ENCODE measurements at places on chromosomes 2 and 18.

GRCh38 chr2:36594849-36595248 lies 3.1 kb downstream of the FEZ2 start:
- no peak for DNase-seq

DNA sequence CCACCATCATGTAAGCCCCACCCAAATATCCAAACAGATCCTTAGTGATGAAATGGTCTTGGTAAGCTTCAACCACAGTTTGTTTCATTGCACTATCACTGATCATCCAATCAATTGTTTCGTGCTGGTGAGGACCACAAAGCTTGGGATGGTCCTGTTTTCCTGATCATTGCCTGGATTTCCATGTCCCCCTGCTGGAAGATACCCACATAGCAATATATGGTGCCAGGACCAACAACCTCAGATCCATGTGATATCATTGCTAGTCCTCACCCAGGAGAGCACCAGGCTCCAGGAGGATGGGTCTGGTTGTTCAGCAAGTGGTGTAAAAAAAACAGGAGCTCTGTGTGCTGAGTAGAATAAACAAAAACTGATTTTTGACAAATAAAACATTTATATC lies 206.5 kb upstream of the SH3BP4 start:
- no peak for DNase-seq

- DNase-seq, result peak; percentile 42
Observed at GRCh38 chr2:108621087-108621559, 86.9 kb downstream of the LIMS1 start.

DNA sequence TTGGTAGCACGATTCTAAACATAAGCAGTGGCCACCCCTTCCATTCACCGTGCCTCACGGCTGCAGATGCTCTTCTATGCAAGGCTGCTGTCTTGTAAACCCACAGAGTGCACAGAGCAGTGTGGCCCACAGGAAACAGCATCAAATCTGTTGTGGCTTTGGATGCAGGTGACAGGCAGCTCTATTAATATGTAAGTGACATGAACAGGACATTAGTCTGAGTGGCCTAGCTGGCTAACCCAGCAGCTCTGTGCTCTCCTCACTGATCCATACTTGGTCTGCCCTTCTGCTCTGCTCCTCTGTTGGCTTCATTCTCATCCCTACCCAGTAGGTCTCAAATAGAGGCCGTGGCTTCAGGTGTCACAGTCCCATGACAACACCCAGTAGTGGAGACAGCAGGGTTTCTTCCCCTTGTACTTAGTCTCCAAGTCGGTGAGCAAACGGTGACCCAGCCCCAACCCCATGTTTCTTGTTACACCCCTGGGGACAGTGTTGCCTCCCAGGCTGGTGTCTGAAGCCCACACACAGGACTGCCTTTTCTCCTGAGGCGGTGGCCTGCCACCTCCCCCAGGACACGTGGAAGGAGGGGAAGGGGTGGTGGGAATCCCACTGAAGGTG lies 5.8 kb downstream of the SH3RF3 start:
- DNase-seq, result no peak

DNA sequence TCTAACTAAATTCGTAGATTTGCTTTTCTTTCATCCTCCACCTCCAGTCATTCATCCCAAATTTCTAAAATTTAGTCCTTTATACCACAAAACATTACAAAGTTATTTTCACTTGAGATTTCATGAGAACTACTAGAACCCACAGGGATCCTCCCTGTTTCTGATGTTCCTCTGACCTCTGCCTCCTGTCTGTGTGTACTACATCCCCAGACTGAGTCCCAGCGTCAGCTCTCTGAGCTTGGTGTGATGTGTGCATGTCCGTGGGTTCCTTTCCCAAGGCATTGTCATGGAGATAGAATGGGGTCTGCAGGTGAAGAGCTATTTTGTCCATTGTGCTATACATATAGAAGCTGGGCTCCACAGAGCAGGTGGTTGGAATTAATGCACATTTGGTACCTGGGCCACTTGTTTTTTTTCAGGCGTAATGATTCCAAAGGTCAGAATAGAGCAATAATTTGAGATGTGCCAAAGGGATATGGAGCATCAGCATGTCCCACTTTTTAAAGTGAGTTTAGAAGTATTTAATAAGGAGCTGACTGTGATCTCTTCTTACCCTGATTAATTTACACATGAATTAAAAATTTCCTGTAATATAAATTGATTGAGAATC lies 151.2 kb upstream of the BOD1L2 start:
- DNase-seq, result no peak

- no peak for DNase-seq
Observed at GRCh38 chr2:224221455-224221913, 180.4 kb downstream of the FAM124B start.

GRCh38 chr2:209351636-209352035 lies 72.2 kb upstream of the MAP2 start:
- DNase-seq, result no peak

DNA sequence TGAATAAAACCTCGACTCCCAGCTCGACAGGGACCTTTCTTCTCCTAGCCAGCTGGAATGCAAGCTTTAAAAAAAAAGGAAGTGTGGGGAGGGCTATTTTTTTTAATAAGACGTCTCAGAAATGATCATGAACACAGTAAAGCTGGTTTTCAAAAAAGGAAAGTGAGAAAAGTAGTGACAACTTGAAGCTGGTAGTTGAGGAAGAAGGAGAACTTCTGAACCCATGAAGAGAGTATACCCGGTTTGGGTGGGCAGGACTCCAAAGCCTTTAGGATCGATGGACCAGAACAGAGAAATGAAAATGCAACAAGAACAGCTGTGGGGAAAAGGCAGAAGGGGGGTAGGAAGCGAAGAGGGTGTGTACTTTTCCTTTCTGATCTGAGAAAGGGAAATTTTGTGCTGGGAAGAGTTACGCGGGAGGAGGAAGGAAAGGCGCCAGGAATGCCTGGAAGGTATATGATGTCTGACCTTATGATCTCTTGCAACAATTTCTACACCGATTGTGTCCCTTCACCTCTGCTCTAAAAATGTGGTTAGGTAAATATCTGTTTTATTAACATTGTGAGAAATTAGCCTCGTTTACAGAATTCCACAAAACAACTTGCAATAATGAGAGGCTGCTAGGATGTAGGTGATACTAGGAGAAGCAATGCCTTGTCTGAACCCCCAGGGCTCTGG lies 22.6 kb upstream of the CYP1B1 start:
- no peak for DNase-seq
